Stimulated activated memory B cell treated with anti-CD40 and anti-IgM and Interleukin-4, amounts not matched to agents 10 μg/mL and 1 μg/mL and 100 μg/mL, for 72 hours (primary cell): ENCODE measurements at places on chromosomes 1 and 21.
A peak's percentile ranks its signal among the peaks of the same experiment; 100 is the strongest.

DNA sequence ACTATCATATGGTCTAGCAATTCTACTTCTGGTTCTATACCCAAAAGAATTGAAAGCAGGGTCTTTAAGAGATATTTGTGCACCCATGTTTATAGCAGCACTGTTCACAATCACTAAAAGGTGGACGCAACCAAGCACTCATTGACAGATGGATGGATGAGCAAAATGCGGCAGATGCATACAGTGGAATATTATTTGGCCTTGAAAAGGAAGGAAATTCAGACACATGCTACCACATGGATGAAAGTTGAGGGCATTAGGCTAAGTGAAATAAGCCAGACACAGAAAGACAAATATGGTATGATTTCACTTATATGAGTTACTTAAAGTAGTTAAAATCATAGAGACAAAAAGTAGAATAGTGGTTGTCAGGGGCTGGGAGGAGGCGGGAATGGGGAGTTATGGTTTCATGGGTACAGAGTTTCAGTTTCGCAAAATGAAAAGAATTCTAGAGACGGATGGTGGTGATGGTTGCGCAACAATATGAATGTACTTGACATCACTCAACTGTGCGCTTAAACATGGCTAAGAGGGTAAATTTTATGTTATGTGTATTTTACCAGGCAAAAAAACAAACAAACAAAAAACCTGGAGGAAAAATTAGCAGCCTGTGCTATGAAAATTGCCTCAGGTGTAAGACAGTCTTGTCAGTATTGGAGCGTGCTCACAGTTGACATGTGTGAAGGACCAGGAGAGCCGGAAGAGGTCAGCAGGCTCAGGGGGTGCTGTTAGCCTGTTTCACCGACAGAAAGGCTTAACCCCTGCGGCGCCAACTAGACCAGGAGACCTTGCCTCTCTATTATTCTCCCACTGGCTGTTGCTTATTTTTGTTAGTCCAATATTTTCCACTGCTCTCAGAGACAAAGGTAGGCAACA lies 26.5 kb downstream of the CD247 start:
- no peak for ATAC-seq

GRCh38 chr21:41374867-41375533 lies 13.2 kb downstream of the MX2 start:
- peak; percentile 68 for ATAC-seq

DNA sequence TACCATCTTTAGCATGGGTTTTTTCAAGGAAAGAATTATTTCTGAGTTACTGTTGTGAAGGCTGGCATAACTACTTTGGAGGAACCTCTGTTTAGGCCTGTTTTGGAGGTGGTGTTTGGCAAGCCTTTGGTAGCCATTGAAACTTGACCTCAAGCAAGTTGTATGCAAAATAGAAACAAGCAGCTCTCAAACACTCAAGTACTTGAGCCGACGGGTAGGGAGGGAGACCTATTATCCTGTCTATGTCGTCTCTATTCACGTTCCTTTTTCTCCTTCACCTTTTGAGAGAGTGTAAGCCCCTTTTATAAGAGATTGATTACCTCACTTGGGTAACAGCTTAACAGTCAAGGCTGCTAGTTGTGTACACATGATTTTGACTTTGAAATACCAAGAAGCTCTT lies 878.3 kb upstream of the CXADR start:
- no peak for ATAC-seq

DNA sequence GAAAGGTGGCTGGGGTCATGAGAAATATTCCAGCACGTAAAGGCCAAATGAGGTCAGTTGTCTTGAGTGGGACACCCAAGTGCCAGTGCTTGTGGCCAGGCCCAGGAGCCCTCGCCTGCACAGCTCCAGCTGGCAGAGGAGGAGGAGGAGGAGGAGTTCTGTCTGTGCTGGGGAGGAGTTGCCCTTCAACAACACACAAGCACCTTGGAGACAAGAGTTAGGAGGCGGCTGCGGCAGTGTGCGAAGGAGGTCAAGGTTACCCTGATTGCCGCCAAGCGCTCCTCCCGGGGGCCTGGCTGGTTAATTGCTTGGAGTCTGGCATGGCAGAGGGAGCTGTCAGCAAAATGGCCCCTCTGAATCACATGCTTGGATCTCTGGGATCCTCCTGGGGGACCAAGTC lies 45.1 kb downstream of the GRIK3 start:
- ATAC-seq: no peak

- no peak for ATAC-seq
These were observed 243.0 kb downstream of the C1orf94 start for GRCh38 chr1:34419663-34420136.

DNA sequence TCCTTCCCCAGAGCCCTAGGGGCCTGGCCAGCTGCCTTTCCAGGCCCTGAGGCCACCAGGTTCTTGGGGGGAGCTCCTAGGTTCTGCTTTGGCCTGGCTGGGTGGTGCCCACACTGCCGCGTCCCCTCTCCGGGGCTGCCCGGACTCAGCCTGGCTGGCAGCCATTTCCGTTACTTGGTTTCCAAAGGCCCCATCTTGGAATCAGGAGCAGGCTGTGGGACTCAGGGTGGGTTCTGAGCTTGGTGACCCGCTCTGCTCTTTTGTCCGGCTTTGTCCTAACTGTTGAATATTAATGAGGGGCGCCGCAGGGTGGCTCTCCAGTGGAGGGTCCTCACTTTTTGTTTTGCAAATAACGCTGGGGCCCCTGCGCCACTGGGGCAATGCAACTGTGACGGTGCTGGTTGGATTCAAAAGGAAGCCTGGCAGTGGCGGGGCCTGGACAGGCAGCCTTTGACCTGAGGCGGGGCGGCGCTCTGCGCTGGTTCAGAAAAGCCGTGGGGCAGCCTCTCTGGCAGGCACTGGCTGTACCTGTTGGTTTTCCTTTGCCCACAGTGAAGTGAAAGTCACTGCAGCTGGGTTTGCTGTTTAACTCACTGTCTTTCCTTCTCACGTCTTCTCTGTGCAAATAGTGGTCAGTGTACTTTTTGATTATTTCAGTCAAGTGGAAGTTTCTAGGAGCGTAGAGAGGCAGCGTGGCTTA lies 20.2 kb downstream of the SKI start:
- ATAC-seq: no peak

- ATAC-seq: no peak
These were observed 275.9 kb upstream of the C1orf105 start for GRCh38 chr1:172144445-172145061.

DNA sequence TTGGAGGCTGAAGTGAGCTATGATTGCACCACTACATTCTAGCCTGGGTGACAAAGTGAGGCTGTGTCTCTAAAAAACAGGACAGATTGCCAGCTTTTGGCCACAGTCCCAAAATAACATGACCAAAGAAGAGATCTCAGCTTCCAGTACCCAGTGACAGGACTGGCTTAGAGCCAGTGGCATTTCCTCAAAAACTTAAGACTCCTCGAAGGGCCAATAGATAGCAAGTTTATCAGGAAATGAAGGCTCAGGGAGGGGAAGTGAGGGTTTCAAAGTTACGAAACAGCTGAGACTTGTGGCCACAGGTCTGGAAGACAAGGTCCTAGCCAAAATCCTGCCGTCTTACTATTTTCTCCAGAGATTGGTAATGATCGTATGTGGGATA lies 6.3 kb upstream of the TMEM39B start:
- ATAC-seq: peak; percentile 58

DNA sequence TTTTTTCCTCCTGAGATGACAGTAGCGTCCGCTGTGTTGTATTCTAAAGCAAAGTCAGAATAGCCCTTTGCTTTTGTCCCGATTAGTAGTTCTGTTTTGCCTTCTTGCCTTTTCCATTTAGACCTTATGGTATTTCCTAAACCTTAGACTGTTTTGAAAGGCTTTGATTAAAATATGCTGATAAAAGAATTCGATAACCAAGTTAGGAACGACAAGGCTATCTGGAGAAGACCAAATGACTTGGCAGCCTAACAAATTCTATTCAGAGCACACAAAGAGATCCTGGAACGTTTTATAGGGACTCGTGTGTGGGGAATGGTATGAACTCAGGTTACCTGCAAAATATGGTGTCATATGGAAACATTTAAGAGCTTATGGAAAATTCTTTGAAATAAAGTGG lies 42.9 kb downstream of the NFIA start:
- ATAC-seq: no peak

GRCh38 chr1:227760377-227760776 lies 25.1 kb downstream of the SNAP47 start:
- no peak for ATAC-seq

GRCh38 chr1:181073638-181074037 lies 14.9 kb upstream of the IER5 start:
- ATAC-seq: no peak

- ATAC-seq: no peak
These were observed 20.4 kb downstream of the SLC26A9 start for GRCh38 chr1:205922806-205923205.
